ENCODE measurements at places on chromosomes 2 and 18.

GRCh38 chr18:58217052-58217451, 173.0 kb downstream of the NEDD4L start:
- no peak for DNase-seq

GRCh38 chr2:181785691-181786344, 105.5 kb upstream of the NEUROD1 start:
- DNase-seq: no peak

- no peak for DNase-seq
Measured at GRCh38 chr2:36584148-36584794, 13.7 kb downstream of the FEZ2 start.

- DNase-seq: no peak
Measured at GRCh38 chr2:58304843-58305242, 63.7 kb upstream of the FANCL start.

DNA sequence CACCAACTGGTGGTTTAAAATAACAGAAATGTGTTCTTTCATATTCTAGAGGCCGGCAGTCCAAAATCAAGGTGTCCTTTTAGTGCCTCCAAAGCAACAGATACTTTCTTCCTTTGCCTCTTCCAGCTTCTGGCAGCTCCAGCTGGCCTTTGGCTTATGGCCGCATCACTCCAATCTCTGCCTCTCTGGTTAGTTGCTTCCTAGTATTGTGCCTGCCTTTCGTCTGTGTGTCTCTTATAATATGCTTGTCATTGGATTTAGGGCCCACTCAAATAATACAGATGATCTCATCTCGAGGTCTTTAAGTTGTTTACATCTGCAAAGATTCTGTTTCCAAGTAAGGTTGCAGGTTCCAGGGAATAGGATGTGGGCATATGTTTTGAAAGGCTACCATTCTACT, 855.2 kb upstream of the ID2 start:
- no peak for DNase-seq

GRCh38 chr2:223900066-223900465, 45.1 kb downstream of the WDFY1 start:
- no peak for DNase-seq

DNA sequence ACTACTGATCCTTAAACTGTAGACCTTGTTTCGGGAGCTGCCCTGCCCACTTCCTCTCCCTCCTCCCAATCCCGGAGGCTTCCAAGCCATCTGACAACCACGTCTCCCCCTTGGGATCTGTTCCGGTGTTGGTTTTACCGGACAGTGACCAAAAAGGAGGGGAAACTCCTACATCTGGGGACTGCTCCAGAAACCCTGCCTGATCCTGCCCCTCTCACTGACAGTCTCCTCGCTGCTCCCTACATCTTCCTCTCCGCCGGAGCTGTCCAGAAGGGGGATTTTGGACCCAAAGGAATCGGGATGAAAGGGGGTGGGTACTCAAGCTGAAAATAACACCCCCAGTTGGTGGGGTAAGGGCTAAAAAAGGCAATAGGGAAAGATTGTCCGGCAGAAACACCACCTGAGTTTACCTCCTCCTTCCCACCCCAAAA, 1.5 kb downstream of the INO80D start:
- no peak for DNase-seq

- DNase-seq: no peak
Measured at GRCh38 chr2:7206111-7206810, 289.0 kb downstream of the RNF144A start.

- DNase-seq: no peak
Measured at GRCh38 chr2:71576541-71576940, 123.2 kb downstream of the DYSF start.

- no peak for DNase-seq
Measured at GRCh38 chr18:46883180-46883579, 34.1 kb downstream of the PIAS2 start.

DNA sequence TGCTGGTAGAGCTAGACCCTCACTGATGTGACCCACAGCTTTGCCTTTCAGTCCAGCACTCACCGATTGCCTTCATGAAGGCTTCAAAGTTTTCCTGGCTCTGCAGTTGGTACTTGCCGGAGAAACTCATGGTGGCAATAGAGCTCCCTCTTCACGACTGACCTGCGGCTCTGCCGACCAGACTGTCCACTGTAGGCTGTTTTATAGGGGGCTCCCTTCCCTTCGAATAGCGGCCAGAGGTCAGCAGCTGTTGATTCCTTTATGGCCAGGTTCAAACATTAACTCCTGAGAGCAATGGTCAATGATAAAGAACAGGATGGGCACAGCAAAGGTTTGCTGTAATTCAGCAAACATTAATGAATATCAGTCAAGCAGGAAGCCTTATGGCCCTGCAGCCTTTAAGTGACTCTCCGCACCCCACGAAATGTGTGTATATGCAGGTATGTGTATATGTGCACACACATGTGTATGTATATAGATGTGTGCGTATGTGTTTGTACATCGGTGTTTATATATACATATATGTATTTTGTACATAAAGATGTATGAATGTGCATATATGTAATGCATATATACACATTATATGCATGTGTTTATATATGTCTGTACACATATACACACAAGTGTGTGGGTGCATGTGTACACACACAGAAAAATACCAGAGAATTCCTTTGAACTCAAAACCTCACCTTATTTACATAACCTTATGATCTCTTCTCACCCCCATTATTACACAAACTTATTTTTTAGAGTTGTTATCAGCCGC, at the start of gene FABP1:
Gene FABP1, minus strand, starts transcription at position 175 of the 766 bp plus-strand sequence. Its CDS starts 45 bp downstream, at position 130.
- no peak for DNase-seq

DNA sequence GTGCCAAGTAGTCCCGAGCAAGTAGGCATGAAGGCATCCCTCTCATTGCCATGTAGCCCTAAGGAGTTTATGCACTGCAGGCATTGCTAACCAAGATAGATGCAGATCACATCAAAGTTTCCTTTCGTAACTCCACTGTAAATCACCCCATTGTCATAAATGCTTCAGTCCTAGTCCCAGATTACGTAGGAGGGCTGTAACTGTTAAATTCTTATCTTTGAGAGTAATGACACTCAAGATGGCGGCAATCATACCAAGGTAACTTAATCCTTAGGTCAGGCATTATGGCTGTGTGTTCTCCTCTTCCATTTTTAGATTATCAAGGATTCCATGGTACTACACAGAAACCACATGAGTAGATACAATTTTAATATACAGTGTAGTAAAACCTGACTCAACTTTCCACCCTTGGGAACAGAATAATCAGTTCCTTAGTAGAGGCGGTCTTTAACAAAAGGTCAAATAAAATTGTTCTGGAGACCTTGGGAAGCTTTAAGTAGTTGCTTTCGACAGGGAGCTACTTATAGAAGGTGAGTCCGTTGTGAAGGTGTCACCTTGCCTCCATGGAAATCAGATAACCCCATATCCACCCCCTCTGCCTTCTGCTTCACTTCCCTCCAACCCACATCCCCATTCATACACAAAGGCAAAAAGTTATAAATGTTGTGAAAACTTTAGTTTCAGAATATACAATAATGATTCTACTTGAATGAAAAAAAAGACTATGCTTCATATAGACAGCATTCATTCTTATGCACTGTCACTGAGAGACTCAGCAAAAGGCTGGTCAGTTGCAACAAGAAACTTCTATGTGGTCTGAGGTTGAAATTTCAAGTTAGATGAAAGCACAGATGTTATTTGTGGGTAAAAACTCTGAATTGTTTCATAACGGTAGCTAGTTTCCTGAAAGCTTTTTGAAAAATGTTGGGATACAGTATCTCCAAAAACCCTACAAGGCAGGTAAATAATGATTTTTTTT, 64.8 kb upstream of the GALNT5 start:
- DNase-seq: no peak

DNA sequence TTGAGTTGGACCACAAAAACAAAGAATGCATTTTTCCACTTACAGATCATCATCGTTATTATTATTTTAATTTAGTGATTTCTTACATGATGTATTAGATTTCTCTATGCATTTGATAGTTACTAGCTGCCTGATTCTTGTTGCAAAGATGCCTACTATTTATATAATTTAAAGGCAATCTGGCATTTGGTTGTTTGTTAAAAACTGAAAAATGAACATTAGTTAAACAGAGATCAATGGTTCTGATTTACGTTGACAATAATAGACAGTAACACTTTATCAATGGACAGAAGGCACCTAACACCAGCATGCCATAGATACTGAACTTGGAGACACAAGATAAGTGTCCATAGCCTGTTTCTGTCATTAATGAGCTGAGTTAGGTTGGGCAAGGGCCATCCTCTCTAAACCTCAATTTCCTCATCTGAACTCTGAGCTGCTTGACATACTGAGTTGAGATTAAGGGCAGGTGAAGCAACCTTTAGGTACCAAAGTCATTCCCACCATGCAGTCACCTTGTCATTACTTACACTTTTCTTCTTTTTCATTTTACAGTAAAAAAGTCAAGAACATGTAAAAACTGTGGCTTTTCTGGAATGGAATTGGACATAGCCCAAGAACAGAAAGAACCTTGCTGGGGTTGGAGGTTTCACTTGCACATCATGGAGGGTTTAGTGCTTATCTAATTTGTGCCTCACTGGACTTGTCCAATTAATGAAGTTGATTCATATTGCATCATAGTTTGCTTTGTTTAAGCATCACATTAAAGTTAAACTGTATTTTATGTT, 3.1 kb downstream of the CCL20 start:
- DNase-seq: no peak

DNA sequence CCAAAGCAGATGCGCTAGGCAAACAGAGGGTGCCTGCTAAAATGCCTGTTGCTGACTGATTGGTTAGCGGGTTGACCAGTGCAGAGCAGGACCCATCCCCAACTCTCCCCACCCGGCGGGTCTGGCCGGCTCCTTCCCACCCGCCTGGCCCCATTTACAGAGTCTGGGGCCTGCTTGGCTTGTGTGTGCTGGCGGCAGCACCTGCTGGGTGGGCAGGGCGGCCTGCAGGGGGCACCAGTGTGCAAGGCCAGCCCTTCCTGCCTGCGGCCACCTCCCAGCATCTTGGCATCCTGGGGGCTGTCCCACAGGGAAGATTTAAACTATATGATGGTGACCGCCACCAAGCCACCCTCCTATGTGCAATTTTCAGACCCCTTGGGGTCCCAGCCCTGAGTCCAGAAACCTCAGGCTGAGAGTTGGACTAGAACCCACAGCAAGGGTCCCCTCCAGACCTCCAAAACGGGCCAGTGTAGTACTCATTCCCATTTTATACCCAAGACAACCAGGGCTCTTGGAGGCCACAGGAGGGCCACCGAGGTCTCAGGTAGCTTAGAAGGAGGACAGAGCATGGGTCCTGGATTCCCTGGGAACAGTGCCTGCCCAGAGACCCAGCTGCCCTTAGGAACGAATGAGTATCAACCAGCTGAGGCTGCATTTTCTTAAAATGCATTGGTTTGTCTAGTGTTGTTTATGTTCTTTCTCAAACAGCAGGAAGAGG, 173.6 kb downstream of the SMAD7 start:
- peak; percentile 37 for DNase-seq

DNA sequence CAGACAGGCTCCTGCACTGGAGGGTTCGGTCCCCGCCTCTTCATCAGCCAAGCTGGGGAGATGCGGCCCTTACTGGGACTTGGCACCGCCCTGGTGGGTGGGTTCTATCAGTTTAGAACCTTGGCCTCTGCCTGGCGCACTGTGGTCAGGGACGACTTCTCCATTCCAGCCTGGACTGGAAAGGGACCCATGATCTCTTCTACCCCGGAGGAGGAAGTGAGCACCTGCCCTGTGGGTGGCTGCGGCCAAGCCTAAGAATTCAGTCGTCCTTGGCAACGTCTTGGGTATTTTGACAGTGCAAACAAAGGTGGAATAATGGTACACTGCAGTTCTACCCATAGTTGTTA, 106.9 kb upstream of the CD302 start:
- DNase-seq: no peak

DNA sequence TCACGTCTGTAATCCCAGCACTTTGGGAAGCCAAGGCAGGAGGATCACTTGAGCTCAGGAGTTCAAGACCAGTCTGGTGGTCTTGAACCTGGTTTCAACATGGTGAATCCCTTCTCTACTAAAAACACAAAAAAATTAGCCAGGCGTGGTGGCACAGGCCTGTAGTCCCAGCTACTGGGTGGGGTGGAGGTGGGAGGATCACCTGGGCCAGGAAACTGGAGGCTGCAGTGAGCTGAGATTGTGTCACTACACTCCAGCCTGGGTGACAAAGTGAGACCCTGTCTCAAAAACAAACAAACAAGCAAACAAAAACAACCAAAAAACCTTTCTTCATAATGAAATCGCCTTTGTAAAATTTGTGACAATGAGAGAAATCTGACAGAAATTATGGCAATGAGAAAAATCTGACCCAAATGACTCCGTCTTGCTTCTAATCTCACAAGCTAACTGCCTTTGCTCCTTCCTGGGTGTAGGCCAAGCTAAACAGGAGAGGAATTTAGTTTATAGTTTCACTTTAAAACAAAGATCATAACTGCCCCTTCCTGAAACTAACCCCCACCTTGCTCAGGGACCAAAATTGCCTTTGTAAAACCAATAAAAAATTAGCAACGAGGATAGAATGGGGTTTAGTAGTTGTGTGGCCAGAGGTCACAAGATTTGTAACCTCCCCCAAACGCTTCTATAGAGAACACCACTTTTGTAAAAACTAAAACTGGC, 60.7 kb upstream of the KIF5C start:
- DNase-seq: no peak

- DNase-seq: no peak
Measured at GRCh38 chr18:57585421-57585820, 1.1 kb downstream of the FECH start.

Measured in stimulated activated CD4-positive, alpha-beta T cell treated with anti-CD3 and anti-CD28 coated beads, Interleukin-1b, Interleukin-23, amount 100 ng/mL, for 1 hour (primary cell).